RPMI7951 (cell line): ENCODE measurements at places on chromosomes 12 and 14.

- peak; percentile 75 for DNase-seq
These were observed at the start of gene ITGA5 for GRCh38 chr12:54419088-54419887. Gene ITGA5, minus strand, starts transcription at chr12:54419266. Its CDS starts 68 bp downstream, at chr12:54419198.

- no peak for DNase-seq
These were observed 4.9 kb downstream of the MMP14 start for GRCh38 chr14:22841311-22841710.

DNA sequence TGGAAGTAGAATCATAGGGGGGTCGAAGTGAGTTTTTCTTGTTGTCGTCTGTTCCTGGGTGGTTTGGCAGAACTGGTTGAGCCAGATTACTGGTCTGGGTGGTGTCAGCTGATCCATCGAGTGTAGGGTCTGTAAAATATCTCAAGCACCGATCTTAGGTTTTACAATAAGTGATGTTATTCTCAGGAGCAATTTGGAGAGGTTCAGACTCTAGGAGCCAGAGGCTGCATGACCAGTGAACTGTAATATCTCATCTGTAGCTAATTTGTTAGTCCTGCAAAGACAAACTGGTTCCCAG, 9.7 kb upstream of the SERPINA1 start:
- no peak for DNase-seq

GRCh38 chr14:51479584-51480325, 172.0 kb upstream of the FRMD6 start:
- no peak for DNase-seq

DNA sequence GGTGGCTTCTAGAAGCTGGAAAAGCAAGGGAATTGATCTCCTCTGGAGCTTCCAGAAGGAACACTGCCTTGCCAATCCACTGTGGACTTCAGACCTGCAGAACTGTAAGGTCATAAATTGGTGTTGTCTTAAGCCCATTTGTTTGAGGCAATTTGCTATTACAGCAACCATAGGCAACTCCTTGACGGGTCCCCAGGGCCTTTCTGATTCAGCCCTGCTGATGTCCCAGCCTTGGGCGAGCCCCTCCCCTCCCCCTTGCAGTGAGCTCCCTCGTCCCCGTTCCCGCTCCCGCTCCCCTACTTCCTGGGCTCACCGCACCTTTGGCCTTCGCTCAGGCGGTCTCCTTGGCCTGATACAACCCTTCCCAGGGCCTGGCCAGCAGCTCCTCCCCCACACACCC, 18.9 kb upstream of the DIO3 start:
- no peak for DNase-seq
